ENCODE measurements at places on chromosomes 2 and 18. TPM values are rescaled to one million over a fixed set of nuclear protein-coding genes. Genes with fewer than 3 reads are reported as not detected.

Gene MC5R
- not detected for total RNA-seq

DNA sequence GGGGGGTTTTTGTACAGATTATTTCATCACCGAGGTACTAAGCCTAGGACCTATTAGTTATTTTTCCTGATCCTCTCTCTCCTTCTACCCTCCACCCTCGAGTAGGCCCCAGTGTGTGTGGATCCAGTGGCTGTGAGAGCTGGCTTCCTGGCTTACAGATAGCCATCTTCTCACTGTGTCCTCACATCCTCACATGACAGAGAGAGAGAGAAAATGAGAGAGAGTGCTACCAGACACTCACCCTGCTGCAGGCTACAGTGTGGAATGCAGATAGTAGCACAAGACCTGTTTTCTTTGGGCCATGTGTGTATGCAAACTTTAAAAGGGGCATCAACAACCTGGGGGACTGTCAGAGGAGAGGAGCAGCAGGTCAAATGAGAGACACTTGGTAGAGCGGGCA lies 9.5 kb downstream of the KCNK3 start:
- DNase-seq = no peak

Gene PLGLB1
- total RNA-seq = not detected

Gene FAM117B
- total RNA-seq = 3.8 TPM

DNA sequence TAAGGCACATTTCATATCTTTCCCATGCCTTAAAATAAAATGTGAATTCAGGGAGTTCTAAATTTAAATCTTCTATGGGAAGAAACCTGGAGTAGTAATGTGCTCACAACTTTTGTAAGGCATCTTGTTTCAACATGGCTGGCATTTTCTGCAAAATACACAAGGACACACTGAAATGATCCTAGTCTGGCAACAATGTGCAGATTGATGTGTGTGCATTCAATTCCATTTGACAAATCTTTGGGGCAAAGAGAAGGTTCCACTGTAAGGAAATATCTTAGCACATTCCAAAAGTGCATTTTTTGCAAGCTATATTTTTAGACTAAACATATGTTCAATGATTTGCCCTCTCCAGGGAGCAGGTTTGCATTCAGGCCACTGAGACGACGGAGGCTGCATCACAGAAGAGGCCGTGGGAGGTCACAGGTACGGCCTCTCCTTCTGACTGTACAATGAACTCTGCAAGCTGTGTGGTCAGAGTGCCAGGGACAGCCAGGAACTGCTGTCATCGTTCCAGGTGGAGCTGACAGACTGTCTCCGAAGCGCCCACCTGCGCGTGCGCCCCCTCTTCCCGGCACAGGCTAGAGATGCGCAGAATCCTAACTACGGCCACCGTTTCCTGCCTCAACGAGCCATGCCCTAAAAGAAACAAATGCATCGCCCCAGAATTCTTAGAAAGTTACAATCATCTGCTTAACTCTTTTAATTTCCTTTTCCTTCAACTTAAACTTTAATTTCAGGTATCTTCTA lies 149.2 kb upstream of the POU3F3 start:
- DNase-seq = no peak

- no peak for DNase-seq
These were observed 267.8 kb upstream of the NCKAP5 start for GRCh38 chr2:133835821-133836619.

GRCh38 chr2:48723129-48723528 lies 32.4 kb downstream of the LHCGR start:
- peak; percentile 41 for DNase-seq

Gene SP3
- 41.2 TPM for total RNA-seq

DNA sequence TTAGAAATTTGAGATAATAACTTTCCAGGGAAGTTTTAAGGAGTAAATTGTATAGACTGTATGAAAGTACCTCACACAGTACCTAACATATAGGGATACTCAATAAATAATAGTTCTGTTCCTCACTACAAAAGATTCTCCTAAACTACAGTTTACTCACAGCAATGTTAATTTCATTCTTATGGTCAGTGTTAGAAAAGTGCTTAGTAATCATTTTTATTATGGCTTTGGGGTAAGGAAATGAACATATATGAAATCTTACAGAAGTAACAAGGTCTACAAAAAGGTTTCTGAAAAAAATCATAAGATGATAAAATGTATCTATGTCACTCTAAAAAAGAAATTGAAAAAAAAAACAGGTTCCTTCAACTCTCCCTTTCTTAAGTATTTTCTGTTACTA lies 67.2 kb downstream of the IKZF2 start:
- DNase-seq = no peak

DNA sequence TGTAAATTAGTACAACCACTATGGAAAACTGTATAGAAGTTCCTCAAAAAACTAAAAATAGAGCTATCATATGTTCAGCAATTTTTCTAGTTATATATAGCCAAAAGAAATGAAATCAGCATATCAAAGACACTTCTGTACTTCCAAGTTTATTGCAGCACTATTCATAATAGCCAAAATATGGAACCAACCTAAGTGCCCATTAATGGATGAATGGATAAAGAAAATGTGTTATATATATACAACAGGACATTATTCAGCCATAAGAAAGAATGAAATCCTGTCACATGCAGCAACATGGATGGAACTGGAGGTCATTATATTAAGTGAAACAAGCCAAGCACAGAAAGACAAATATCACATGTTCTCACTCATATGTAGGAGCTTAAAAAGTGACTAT lies 112.6 kb downstream of the MDH1 start:
- DNase-seq = no peak
